ENCODE measurements at places on chromosomes 2 and 18.

DNA sequence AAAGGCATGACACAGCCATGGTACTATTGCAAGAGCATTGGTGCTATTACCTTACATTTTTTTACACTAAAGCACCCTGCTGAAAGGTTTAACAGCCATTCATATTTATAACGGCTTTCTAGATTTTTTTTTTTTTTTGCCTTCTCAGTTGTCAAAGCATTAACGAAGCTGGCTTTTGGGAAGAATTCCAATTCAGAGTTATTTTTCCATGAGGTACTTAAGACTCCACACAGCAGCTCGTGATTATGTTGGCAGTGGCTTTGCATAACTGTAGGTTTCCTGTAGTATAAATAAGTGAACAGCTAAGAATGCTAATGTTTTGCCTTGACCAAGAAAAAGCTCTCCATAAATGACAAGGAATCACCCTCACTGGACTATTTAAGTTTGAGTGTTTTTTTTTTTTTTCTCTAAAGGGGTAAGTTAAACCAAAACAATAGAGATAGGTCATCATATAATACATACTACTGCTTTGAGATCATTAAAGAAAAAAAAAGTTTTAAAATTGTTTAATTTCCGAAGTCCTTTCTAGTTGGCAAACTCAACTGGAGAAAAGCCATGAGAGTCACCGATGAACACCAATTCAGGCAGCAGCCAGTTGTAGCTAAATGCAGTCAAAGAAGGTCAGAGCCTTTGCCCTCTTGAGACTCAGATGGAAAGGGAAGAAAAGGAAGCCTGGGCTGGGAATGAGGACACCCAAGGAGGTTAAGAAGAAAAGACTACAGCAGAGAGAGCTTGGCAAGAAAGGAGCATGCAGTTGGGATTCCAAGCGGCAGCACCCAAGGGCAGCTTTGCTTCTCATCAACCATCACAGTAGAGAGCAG is 187.4 kb upstream of the NCKAP5 start:
- no peak for DNase-seq

- no peak for DNase-seq
Measured at GRCh38 chr2:226360658-226361057, 439.0 kb downstream of the IRS1 start.

DNA sequence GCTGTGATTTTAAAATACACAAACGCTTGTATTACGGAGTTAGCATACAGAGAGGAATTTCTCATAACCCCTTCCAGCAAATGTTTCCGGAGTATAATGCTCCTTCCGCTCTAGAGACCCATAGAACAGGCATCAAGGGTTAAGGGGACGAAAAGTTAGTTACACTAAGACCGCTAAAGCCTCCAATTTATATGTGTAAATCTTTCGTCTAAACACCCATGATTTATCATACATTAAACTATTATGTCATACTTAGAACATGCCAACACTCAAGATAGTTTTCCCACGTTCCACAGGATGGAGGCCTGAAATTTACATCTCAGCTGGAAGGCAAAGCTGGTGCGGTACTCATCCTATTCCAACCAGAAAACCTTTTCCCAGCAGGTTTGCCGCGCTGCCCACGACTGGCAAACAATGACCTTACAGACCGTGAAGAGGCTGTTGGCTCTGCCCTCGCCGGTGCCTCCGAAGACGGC is 650 bp downstream of the ORMDL1 start:
- no peak for DNase-seq

- no peak for DNase-seq
Measured at GRCh38 chr2:33620-34019, 12.7 kb downstream of the FAM110C start.

- no peak for DNase-seq
Measured at GRCh38 chr2:75222527-75222926, 23.2 kb upstream of the TACR1 start.

DNA sequence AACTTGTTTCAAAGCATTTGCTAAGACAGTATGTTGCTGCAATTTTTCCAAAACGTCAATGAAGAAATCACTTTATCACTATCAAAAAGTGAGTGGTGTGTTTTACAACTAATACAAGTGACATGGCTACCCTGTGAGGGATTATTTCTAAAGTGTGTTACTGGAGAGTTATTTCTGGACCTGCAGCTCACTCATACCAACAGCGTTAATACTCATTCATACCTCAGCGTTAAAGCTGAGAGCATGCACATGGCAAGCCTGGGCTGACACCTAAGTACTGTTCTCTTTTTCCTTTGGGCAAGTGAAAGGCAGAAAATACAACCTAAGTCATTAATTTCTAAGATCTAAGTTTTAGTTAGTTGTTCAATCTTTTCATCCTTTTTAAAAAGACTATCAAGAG is 13.0 kb upstream of the MRPL19 start:
- DNase-seq: no peak

GRCh38 chr2:157193461-157193860 is 64.0 kb upstream of the GALNT5 start:
- no peak for DNase-seq

GRCh38 chr2:106944215-106944614 is 58.2 kb upstream of the ST6GAL2 start:
- no peak for DNase-seq

DNA sequence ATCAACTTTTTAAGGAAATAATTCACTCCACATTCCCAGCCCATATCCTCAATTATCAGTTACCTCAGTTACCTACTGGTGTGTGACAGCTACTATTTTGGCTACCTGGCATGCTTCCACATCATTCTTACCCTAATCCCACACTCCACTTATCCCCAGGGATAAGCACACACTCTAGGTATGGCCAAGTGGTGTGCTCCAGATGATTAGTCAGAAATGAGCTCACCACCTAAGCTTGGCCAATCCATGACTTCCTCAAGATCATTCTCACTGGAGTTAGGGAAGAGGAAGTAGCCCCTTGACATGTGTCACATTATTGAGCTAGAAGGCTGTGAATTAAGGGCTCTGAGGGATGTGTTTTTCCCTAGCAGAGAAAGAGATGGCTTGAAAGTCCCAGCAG is 20.9 kb upstream of the SMAD4 start:
- no peak for DNase-seq

- DNase-seq: no peak
Measured at GRCh38 chr2:178283341-178283918, 89.1 kb downstream of the OSBPL6 start.

GRCh38 chr2:229335877-229336346 is 64.8 kb upstream of the PID1 start:
- no peak for DNase-seq

- DNase-seq: no peak
Measured at GRCh38 chr2:218894151-218894879, 13.7 kb downstream of the WNT10A start.

- DNase-seq: no peak
Measured at GRCh38 chr2:77552956-77553355, 30.8 kb upstream of the LRRTM4 start.

DNA sequence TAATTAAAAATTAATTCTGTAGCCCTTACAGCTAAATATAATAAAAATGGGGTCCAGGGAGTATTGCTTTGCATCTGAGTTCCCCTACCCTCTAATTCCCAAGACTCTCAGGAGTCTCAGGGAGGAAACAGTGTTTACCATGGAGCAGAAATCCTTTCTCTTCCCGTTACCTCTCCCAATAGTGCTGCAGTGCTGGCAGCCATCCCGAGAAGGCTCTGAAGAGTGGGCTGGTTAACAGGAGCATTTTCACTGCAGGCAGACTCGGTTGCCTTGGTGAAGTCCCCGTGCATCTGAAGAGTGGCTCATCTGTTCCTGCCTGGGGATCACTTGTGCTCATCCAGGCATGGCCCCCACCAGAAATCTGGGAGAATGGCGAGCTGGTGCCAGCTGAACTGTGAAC is 41.8 kb upstream of the TMEM178A start:
- DNase-seq: no peak

- no peak for DNase-seq
Measured at GRCh38 chr2:65413610-65414009, 18.8 kb downstream of the SPRED2 start.

DNA sequence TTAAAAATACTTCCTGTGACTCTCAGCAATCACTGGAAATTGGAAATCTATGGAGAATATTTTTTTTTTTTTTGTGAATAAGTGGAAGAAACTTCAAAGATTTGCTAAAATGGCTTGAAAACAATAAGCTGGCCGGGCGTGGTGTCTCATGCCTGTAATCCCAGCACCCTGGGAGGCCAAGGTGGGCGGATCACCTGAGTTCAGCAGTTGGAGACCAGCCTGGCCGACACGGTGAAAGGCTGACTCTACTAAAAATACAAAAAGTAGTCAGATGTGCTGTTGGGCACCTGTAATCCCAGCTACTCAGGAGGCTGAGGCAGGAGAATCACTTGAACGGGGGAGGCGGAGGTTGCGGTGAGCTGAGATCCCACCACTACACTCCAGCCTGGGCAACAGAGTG is 155.5 kb upstream of the CAVIN2 start:
- no peak for DNase-seq

DNA sequence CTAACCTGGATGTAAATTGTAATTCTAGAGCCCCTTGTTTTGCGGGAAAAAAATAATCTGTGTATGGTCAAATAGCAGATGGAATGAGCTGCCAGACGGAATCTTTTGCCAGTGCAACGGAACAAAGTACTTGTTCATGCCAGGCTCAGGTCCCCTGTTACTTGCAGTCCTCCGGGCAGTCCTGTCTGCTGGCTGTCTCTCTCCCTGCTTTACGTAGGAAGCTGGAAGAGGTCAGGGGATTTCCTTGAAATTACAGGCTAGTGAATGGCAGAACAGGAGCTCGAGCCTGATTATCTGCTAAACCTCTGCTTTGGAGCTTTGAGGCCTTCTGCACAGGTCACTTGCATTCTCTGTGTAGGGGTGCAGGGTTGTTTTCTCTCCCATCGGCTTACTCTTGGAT is 54.8 kb downstream of the LRRFIP1 start:
- no peak for DNase-seq

- no peak for DNase-seq
Measured at GRCh38 chr2:74983631-74984392, 25.4 kb downstream of the POLE4 start.

- no peak for DNase-seq
Measured at GRCh38 chr2:160513120-160513519, 19.5 kb upstream of the RBMS1 start.

- no peak for DNase-seq
Measured at GRCh38 chr2:23918837-23919489, 8.0 kb downstream of the ATAD2B start.

GRCh38 chr18:23828426-23828825 is 139.2 kb downstream of the LAMA3 start:
- no peak for DNase-seq

DNA sequence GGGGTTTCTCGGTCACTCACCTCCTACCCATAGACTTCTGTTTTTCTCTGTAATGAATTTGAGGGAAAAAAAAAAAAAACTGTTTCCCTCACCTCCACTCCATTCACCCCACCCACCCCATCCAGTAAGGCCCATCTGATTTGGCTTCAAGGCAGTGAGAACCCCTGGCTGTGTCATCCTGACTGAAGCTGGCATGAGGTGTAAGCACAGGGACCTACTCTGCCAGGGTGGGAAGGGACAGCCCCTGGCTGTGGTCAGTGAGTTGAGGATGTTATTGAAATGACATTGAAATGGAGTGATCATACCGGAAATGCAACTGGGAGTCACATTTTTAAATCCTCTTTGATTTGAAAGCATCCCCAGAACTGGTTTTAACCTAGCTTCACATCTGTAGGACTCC is 19.1 kb upstream of the BCL2L11 start:
- no peak for DNase-seq

GRCh38 chr2:144078802-144079724 is 440.9 kb downstream of the ZEB2 start:
- no peak for DNase-seq

GRCh38 chr2:215082446-215082845 is 56.0 kb downstream of the ABCA12 start:
- DNase-seq: no peak

- no peak for DNase-seq
Measured at GRCh38 chr18:5073026-5073944, 123.8 kb downstream of the AKAIN1 start.

DNA sequence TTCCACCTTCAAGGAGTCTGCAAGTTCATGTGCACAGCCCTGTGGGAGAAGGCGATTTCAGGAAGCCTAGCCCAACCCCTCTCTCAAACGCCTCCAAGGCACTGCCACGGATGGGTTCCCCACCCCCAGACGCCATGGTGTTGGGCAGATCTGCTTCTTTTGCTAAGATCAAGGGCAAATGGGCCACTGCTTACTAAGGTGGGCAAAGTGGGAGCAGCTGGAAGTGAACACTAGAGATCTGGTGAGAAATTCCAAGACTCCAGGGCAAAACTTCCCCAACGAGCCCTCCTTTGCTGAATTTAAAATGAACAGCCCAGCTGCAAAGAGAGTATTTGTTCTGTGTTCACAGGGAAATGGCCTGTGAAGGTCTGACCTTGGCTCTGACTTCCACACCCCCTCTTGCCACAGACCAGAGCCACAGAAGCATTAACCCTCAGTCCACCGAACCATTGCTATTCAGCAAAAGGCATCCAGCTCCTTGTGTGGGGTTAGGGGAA is 45.1 kb upstream of the ZBTB7C start:
- no peak for DNase-seq

DNA sequence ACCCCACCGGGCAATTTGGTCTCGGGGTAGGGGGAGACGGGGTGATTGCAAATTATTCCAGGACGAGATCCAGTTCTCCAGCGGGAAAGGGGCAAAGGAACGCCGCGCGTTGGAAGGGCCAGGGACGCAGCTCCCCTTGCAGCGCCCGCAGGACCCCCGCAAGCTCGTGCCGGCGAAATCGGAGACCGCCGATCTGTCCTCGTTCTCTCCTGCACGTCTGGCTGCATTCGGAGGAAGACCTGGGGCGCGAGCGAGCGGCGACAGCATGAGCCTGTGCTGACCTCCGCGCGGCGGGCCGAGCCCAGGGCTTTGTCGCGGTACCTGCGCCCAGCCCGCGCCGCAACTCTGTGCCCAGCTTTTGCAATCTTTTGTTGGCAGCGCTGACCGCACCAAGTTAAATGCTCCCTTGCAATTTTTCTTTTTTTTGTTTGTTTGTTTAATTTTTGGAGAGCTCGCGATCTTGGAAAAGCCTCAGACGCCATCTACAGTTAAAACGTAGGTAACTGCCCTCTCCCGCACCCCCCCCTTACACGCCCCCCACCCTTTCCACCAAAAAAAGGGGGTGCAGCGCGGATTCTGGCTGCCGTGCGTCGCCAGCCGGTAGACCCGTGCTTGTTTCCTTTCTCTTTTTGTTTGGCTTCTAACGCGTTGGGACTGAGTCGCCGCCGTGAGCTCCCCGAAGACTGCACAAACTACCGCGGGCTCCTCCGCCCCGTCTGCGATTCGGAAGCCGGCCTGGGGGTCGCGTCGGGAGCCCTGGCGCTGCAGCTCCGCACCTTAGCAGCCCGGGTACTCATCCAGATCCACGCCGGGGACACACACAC is 667 bp downstream of the TRIB2 start:
- no peak for DNase-seq

DNA sequence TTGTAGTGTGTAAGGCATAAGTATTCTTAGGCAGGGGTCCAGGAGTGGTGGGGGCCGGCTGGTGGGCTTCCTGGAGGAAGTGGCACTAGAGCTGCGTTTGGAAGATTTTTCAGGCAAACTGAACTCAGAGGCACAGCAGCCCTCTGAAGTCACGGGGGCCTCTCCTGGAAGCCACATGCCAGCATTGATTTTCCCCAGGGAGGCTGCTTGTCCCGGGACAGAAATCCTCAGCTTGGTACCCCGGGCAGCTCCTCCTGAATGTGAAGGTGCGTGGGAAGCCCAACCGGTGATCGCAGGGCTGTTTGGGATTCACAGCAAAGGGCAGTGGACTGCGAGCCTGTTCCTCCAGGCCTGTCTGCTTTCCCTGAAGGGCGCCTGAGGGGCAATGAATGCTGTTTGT is 1.6 kb upstream of the PDIA6 start:
- no peak for DNase-seq

- no peak for DNase-seq
Measured at GRCh38 chr2:16386431-16386830, 279.2 kb downstream of the CYRIA start.
